Cardiac fibroblast (primary cell): ENCODE measurements at places on chromosomes 16 and 17.

- no peak for DNase-seq
Measured at GRCh38 chr17:74952431-74953133, 16.9 kb downstream of the OTOP3 start.

DNA sequence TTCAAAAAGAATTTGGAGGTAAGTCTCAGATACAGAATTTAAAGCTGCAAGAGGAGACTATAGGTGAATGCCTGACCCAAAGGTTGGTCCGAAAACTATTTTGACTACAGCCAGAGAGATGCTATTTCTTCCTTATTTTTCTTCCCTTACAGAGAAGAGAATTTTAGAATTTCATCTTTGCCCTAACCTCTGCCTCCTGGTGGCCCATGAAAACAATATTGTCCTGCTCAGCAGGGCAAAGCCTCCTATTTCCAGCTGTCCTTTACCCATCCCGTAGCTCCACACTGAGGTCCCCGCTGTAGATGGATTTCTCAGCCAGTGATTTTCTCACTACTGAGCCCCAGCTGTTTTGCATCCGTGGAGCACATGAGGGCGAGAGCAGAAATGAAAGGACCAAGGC, 24.6 kb downstream of the HOXB1 start:
- no peak for DNase-seq

DNA sequence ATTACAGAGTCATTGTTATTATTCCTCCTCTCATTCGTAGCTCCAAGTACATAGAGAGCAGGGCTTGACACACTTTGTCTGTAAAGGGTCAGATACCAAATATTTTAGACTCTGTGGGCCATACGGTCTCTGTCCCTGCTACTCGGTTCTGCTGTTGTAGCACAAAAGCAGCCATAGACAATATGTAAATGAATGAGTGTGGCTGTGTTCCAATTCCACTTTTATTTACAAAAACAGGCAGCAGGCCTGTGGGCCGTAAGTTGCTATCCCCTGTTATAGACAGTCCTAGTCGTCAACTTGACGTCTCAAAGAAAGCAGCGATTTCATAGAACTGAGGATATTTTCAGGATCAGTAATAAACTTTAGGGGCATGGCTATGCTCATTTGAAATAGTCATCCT, 161.6 kb downstream of the MSI2 start:
- no peak for DNase-seq

GRCh38 chr17:49565948-49566491, 9.7 kb upstream of the NXPH3 start:
- DNase-seq: peak; percentile 80

- DNase-seq: no peak
Measured at GRCh38 chr16:80418517-80419355, 122.1 kb upstream of the DYNLRB2 start.

DNA sequence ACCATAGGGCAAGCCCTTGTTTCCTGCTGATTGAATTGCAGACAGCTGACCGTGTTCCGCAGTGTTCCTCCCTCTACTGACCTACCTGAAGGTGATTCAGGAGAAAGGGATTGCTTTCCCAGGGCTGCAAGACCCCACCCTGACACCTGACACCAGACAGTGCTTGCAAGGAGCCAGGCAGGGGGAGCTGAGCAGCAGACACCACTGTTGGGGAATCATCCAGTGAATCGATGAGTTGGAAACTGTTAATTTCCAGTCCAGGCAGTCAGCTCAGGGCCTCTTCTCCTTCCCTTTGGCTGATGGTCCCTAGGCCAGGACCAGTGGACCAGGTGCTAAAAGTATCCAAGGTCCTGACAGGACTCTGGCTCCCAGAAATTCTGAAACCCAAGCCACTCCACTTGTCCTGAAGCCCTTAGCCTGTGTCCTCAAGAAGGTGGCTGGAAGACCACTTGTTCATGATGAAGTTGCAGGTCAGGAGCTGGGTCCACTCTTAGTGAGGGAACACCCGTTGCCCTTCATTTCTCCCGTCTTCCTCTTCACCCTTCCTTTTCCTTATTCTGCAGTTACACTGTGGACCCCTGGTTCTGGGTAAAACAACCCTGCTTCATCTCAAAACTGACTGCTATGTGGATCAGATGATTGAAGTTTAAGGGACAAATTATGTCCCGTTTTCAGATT, 9.5 kb upstream of the UNK start:
- DNase-seq: no peak

GRCh38 chr17:67417507-67417906, 40.4 kb downstream of the PITPNC1 start:
- DNase-seq: no peak

- no peak for DNase-seq
Measured at GRCh38 chr17:29576214-29577000, 7.9 kb downstream of the TP53I13 start.

DNA sequence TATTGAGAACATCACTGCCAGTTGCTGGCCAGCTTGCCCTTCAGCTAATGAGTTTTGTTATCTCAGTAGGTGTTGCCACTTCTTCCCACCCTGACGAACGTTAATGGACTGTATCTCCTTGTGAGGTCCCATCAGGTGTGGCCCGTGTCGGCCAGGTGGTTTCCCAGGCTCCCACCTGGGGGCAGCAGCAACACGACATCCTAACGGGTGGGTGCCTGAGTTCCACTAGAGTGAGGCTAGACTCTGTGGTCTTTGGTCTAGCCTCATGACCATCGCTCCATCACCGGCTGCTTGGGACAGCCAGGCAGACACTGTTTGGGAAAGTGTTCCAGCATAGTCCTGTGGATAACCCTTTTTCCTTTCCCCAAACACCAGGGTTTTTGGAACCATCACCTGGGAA, 45.6 kb upstream of the LCMT1 start:
- DNase-seq: no peak

GRCh38 chr17:38702916-38703741, 1.9 kb upstream of the MLLT6 start:
- DNase-seq: no peak

- no peak for DNase-seq
Measured at GRCh38 chr16:23113185-23113584, 36.1 kb downstream of the USP31 start.

DNA sequence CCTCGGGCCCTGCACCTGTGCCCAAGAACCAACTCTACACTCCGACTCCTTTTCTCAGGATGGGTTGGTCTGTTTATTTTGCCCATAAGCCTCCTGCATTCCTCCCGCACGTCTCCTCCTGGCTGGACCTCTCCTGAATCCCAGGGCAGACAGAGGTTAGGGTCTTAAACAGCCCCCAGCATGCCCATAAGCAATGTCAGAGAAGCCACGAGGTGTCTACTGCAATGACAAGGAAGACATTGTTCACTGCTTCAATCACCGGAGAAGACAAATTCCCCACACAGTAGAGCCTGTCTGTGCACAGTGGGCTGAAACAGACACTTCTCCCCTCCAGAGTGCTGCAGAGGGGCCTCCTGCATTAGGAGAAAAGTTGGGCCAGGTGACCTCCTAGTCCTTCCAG, 230.6 kb upstream of the RPL38 start:
- no peak for DNase-seq

- DNase-seq: no peak
Measured at GRCh38 chr17:27218719-27219488, 75.0 kb upstream of the WSB1 start.

- DNase-seq: peak; percentile 70
Measured at GRCh38 chr17:44417553-44417952, 28.1 kb upstream of the ITGA2B start.

DNA sequence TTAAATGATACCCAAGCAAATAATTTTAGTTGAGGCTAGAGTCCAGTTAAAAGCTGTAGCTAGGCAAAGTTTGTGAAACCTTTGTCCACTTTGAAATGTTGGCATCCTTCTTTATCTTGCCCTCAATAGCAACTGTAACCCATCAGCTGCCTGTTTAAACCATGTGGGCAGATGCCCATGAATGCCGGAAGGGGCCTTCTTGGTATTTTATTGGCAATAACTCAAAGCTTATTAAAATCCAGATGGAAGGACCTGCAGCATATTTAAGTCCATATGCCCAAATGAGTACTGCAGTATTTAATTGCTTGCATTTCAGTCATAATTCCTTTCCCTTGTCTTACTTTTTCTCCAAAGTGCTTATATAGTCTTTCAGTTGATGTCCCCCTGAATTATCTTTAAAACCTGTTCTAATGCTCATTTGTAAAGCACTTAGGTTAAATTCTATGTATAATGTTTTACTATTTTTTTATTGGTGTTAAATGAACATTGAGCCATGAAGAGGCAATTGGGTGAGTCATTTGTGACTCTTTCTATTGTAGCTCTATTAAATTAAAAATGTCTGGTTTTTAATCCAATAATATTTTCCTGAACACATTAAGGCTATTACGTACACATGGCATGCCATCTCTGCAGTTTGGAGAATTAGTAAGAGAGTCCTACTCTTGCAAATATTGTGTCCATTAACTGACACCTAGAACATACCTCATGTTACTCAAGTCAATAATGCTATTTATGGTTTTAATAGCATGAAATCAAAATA, 225.3 kb downstream of the KCNJ2 start:
- no peak for DNase-seq

DNA sequence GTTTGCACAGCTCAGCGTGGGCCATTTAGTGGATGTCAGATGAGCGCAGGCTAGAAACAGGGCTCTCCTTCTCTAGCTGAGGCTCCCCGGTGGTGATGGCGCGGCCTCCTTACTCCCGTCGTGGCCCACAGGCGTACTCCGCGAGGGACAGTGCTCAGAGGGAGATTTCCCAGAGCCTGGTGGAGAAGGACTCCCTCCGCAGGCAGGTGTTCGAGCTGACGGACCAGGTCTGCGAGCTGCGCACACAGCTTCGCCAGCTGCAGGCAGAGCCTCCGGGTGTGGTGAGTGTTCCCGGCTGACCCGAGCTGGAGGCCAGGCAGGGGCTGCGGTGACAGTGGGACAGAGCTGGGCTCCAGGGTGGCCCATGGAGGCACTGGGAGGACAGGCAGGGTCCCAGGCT, 21.4 kb downstream of the CARD14 start:
- DNase-seq: no peak

DNA sequence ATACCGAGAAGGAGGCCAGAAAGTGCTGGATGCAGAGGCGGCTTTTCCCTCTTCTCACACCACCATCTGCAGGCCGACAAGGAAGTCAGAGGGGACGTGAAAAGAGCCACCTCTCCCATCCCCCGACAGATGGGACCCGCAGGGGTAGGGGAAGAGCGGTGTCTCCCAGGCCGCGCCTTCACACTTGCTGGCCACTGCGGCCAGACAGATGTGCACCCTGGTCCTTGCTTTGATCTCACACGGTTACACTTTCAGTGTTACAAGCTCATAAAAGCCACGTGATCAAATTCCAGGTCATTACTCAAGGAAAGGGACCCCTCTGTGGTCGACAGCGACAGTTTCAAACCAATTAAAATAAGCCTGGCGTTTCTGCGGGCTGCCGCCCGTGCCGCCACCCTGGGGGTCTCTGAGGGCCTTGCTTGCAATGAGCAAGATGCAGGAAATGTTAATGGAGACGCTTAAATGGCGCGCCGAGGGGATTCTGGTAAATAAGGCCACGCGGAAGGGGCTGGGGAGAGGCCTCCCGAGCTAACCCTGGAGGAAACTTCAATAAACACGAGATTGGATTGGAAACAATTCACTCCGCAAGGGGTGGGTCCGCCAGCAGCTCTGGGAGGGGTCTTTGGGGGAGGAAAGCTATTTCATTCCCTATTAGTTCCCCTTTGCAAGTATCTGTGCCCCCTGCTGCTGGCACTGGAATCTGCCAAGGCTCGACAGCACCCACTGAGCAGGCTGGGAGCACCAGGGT, 240.9 kb downstream of the ENGASE start:
- no peak for DNase-seq

DNA sequence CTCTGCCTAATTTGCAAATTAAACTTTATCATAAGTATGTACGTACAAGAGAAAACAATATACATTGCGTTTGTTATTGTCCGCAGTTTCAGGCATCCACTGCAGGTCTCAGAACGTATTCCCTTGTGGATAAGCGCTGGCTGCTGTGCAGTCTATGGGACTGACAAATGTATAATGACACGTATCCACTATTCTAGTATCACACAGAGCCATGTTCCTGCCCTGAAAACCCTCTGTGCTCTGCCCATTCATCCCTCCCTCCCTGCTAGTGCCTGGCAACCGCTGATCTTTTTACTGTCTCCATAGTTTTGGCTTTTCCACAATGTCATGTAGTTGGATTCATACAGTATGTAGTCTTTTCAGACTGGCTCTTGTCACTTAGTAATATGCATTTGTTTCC, 179.4 kb downstream of the MAF start:
- DNase-seq: no peak

DNA sequence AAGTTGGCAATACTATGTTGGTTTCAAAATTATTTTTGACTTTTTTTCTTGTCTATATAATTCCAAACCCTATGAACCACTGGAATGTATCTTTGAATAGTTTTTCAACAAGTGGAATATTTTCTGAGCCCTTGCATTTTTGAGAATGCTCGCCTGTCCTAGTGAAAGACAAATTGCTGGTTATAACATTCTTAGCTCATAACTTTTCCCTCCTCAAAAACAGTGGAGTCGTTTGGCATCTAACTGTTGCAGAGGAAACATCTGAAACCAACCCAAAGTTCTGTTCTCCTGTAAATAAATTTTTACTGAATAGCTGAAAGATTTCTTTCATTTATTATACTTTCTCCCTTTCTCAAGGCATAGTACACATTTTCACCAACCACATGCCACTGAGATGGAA, 11.3 kb upstream of the COX10 start:
- no peak for DNase-seq

DNA sequence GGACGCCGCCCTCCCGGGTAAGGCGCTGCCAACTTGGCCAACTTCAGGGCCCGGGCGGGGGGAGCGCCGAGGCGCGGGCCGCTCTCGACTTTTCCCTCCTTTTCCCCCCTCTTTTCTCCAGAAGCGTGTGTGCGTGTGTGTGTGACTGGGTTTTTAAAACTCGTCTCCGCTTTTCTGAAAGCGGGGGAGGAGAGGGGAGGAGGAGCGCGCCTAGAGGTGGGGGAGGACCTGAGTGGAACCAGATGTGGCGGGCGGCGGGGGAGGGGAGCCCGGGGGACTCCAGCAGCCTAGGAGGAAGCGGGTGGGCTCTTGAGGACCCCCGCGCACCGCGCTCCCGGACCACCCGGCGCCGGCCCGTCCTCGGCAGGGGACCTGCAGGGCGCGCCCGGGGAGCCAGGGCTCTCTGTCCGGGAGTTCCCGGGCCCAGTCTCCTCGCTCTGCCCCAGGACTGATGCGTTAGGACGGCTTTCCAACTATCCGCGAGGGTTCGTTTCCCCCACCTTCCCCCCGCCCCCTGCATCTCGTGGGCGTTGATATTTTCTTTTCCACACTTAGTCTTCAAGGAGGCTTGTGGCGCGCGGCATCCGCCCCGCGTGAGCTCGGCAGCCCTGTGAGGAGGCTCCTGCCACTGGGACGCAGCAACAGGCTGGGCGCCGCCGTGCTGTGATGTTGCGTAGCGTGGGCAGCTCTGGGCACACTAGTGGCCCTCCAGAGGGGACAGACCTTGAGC, 599 bp downstream of the MRC2 start:
- DNase-seq: peak; percentile 84

- DNase-seq: peak; percentile 15
Measured at GRCh38 chr17:27895940-27896535, 2.9 kb upstream of the LYRM9 start.

DNA sequence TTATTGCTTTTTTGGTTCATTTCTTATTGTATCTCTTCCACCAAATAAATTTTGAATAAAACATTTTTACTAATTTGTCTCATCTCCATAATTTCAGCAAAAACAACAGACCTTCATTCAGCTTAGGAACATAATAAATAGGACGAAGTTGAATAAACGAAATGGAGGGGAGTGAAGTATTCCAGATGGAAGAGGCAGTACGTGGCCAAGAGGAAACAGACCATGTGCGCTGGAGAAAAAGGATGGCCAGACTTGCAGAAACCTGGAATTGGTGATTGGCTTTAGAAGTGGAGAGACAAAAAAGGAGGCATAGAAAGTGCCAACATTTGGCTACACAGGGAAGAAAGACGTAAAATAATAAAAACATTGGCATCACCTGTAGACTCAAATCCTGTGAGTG, 113.5 kb downstream of the USP22 start:
- DNase-seq: no peak

GRCh38 chr16:86704516-86704915, 126.2 kb downstream of the FOXL1 start:
- no peak for DNase-seq
